Thoracic aorta (tissue), 2 donors: ENCODE measurements at places on chromosomes 3 and 15. TPM values are rescaled to one million over a fixed set of nuclear protein-coding genes. Genes with fewer than 3 reads are reported as not detected.

DNA sequence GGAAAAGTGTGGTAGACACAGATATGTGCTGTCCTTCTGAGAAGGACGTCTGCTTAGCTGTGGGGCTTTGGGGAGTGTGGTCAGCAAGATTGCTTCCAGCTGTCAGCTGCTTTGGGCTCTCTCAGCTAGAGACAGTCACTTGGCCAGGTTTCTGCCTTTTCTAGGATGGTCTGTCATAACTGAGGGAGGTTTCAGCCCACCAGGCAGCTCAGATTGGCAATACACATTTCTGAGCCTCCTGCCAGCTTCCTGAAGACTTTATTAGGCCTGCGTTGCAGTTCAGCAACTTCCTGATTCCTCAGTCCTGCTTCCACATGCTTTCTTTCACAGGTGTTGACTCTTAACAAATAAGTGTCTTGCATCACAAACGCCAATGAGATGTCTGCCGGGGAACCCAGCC, 286.5 kb downstream of the SQOR start:
- H3K4me3 ChIP-seq: no peak overlapping the region
- H3K27ac ChIP-seq: no peak overlapping the region
- no peaks in the 10 kb centered on the region for H3K4me1 ChIP-seq
- H3K27me3 ChIP-seq: no peaks in the 10 kb centered on the region
- no peak for DNase-seq
- H3K36me3 ChIP-seq: no peaks in the 10 kb centered on the region

Gene LRRC3B
- total RNA-seq: not detected

Gene OR5K2
- not detected for total RNA-seq

Gene CLDN18
- 7.3 TPM for total RNA-seq

Gene CEP152
- 6.5 TPM for total RNA-seq
